ENCODE measurements at places on chromosomes 1 and 21.

- no peak for DNase-seq
Observed at GRCh38 chr21:35227786-35228185, 178.7 kb upstream of the RUNX1 start.

GRCh38 chr1:180158149-180159147 is 3.8 kb downstream of the QSOX1 start:
- peak; percentile 23 for DNase-seq

- no peak for DNase-seq
Observed at GRCh38 chr1:206713910-206714312, 29.2 kb downstream of the MAPKAPK2 start.

DNA sequence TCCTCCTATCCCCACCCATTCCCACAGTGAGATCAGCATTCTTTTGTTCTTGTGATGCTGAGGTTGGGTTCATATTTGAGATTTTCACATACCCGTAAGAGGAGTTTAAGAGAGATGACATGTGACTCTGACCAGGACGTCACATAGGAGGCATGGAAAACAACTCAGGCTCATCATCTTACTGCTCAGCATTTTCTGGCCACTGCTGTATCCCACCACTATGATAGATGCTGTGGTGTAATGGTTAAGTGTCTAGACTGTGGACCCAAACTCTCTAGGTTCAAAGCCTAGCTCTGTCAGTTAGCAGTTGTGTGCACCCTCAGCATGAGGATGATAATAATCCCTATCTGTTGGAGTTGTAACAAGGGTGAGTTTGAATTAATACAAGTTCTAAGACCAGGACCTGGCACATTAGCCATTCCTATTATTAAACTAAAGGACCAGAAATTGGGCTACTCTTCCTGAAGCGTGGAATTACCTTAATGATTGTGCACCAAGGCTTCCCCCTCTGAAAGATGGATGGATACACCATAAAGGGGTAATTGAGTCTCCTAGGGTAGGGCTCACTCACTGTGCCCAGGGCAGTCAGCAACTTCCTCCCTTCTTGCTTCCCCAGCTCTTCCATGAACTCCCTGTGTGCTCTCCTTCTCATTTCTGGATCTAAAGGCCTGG is 40.9 kb downstream of the LGR6 start:
- no peak for DNase-seq

GRCh38 chr1:97770376-97770775 is 150.5 kb downstream of the DPYD start:
- DNase-seq = no peak

DNA sequence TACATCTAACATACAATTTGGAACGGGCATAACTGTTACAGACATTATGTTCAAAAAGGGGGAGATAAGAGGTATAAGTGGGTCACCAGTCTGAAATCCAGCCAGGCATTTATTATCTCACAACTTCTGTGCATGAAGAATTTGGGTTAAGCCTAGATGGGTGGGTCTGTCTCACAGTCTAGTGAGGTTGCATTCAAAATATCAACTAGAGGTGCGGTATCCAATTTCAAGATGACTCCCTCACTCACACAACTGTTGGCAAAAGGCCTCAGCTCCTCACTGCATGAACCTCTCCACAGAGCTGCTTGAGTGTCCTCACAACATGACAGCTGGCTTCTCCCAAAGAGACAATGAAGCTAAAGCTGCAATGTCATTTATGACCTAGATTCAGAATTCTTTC is 4.7 kb downstream of the AUNIP start:
- DNase-seq = no peak

GRCh38 chr1:216532251-216532798 is 109.1 kb upstream of the USH2A start:
- no peak for DNase-seq

DNA sequence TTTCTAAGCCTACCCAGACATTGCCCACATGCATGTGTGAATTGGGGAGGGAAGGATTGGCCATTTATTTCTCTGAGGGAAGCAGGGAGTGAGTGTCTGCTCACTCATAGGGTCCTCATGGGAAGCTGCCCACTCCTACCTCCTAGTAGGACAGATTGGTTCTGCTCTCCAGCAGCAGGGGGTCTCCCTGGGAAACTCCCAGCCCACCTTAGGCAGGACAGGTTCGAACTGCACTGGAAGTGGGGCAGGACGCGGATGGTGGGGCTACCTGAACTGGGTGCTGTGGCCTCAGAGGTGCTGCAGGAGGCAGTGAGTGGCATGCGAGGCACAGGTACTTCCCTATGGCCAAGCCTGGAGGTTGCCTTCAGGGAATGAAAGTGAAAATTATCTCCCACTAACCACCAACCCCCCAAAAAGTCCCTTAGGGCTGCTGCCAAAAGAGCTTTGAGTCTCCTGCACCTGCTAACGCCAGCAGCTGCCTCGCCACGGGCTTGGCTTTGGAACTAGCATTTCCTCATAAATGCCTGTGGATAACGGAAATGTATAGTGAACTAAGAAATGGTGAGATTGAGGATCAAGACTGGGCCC is 157.0 kb upstream of the COA6 start:
- DNase-seq = no peak

GRCh38 chr1:186782791-186783190 is 46.0 kb upstream of the PLA2G4A start:
- no peak for DNase-seq

DNA sequence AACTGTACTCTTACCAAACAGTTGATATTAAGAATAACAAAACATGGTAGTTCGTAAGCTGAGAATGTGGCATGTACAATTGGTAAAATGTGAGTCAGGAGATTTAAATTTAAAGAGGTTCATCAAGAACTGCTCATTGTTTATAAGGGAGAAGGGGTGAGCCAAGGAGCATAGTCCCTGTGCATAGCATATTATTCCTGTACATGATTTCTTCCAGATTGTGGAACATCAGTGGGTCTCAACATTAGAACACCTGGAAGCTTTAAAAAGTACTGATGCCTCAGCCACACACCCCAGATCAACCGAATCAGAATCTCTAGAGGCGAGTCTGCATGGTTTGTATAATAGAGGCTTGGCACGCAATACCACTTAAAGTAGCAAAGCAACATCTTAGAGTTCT is 56.1 kb downstream of the KCTD3 start:
- DNase-seq = no peak

DNA sequence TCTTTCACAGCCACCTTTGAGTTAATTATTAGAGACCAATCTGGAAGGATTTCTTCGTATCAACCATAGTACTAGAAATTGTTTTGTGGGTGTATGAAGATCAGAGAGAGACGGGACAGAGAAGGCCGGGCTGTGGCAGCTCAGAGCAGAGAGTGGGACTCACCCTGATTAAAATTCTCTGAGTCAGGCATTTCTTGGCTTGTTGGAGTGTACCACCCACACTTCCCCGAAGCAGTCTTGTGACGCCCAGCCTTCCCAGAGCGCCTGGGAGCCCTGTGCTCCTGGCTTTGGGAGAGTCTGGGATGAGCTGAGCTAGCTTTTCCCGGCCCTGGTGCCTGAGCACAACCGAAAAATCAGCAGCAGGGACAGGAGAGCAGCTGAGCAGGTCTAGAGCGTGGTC is 19.4 kb downstream of the PLEKHM2 start:
- DNase-seq = no peak

- no peak for DNase-seq
Observed at GRCh38 chr1:20586953-20587660, 1.8 kb upstream of the CDA start.

GRCh38 chr1:170261669-170262068 is 115.9 kb downstream of the NTMT2 start:
- DNase-seq = no peak

DNA sequence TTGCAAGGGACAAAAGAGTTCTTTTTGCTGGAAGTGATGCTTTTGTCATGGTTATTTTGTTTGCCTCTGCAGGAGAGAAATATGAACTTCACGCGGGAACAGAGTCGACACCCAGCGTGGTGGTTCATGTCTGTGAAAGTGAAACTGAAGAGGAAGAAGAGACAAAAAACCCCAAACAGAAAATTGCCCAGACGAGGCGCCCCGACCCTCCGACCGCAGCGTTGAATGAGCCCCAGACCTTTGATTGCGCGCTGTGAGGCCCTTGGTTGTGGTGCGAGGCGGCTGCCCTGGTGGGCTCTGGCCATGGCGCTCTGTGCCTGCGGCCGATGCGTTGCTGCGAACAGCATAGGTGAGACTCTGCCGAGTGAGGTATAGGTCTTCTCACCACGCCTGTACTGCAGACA is 20.9 kb upstream of the NCMAP start:
- DNase-seq = peak; percentile 3

- DNase-seq = no peak
Observed at GRCh38 chr1:153793261-153793972, 18.2 kb downstream of the SLC27A3 start.

- DNase-seq = no peak
Observed at GRCh38 chr1:154847891-154848290, 22.2 kb downstream of the KCNN3 start.

All from CD14-positive monocyte (primary cell).